Activated CD8-positive, alpha-beta memory T cell treated with anti-CD3 and anti-CD28 coated beads, Interleukin-2, amount 50 U/mL, for 4 hours (primary cell): ENCODE measurements at places on chromosomes 16 and 17.

DNA sequence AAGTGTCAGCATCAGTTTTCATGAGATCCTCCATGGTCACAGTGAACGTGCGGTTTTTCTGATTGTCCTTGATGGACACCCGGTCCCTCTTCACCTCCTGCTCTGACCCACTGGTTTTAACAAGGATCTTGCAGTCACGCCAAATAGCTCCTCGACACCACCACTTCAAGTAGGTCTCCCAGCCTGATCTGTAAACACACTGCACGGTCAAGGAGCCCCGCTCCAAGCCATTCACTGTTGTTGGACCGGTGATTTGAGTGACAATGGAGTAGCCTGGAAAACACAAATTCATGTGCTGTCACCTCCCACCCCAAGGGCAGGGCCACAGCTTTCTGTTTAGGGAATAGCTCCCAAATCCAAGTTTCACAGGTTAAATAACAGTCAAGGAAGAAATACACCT, 8.2 kb downstream of the CD300LF start:
- no peak for DNase-seq

DNA sequence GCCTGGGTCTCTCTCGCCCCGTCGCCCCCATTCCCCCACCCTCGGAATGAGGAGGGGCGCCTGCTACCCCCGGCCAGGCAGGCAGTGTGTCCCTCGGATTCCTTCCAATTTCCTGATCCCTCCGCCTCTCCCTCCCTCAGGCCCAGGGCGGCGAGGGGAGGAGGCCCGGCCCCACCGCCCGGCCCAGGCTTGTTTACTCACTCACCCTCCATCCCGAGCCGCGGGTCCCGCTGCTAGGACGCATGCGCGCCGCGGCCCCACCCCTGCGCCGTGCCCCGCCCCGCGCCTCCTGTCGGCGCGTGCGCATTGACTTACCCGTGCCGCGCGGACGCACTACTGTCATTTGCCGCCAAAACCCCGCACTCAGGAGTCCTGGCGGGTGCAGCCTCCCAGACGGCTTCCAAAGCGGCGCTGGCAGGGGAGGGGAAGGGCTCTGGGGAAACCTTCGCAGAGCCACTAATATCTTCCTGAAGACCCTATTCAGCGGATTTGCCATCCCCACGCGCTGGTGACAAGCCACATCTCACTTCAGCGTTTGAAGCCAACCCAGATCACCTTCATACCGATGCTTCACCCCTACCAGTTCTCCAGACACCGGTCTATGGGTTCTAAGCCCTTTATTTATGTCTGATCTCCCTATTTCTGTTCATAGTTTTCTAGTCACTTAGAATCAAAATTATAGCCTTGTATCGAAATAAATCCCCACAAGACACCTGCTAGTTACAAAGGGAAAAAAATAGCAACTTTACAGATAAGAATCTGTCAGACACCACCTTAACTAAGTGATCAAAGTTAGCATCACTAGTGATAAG, at the start of gene EZH1:
Gene EZH1 (minus strand): TSS at position 235 of the 812 bp plus-strand sequence. CDS start 16,099 bp downstream, outside the sequence.
- DNase-seq: peak; percentile 90

- no peak for DNase-seq
These were observed 257.3 kb upstream of the SALL1 start for GRCh38 chr16:51408357-51408756.

DNA sequence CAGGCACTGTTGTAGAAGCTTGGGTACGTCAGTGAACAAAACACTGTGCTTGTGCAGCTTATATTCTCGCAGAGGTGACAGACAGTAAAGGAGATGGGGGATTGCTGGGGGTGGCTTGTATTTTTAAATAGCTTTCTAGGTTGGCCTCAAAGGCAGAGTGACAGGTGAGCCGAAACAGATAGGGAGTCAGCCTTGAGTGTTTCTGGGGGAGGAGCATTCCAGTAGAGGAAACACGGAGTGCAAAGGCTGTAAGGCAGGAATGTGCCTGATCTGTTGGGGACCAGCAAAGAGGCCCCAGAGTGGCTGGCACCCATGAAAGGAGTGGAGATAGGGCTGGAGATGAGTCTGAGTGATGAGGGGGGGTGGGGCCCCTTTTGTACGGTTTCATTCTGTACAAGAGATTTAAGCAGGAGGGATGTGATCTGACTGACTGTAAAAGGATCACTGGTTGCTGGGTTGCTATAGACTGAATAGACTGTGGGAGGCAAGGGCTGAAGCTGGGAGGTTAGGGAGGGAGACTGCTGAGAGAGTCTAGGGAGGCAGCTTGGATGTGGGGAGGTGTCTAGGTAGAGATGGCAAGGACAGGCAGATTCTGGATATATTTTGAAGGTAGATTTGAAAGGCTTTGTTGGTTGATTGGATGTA, 15.2 kb downstream of the NUP93 start:
- DNase-seq: no peak

GRCh38 chr16:27221576-27222248, 18.4 kb downstream of the KDM8 start:
- no peak for DNase-seq

DNA sequence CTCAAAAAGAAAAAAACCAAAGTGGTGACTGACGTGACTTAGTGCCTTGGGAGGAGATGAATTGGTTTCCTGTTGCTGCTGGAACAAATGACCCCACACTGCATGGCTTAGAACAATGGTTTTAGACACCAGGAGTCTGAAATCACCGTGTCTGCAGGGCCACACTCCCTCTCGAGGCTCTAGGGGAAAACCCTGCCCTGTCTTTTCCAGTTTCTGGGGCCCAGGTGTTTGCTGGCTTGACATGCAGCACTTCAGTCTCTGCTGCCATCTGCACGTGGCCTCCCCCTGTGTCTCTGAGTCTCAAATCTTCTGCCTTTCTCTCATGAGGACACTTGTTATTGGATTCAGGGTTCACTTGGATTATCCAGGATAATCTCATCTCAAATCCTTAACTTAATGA, 323.8 kb upstream of the TNRC6C start:
- DNase-seq: no peak

DNA sequence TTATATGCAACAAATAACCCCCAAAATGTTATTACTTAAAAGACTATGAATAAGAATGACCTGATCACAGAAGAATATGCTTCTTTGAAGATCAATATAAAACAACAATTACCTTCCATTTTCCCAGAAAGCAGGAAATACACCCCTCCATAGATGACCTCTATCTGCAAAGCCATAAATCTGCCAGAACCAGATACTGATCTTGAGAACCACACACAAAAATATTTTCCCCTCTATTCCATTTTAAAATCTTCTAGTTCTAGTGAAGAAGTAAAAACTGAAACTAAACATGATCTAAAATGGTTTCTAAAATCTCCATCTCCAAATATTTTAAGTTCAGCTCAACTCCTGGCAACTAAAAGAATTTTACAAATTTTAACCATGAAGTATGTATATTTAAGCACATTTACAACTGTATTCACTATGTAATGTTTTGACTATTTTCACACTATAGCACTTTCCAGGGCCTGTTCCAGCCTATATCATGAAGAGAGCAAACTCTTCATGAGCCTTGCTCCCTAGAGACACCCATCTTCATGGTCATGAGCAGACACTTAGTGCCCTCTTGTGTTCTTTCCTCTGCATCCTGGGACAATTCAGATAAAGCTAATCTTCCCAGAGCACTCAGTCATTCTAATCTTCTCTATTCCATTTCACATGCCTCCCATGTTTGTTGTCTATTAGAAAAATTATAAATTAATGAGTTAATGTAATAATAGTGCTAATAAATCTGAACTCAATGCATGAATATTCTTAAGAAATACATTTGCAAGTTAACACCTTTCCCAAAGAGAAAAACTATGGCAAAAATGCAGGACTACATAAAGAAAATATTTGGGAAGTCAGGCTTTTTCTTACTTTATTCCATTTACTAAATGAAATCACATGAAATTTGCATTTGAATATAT, 87.0 kb downstream of the HELZ start:
- DNase-seq: no peak

GRCh38 chr17:58308985-58309917, 19.3 kb downstream of the TSPOAP1 start:
- no peak for DNase-seq
